ENCODE measurements at places on chromosomes 7 and 10.

GRCh38 chr7:116957874-116958273, 4.6 kb downstream of the ST7 start:
- no peak for DNase-seq

DNA sequence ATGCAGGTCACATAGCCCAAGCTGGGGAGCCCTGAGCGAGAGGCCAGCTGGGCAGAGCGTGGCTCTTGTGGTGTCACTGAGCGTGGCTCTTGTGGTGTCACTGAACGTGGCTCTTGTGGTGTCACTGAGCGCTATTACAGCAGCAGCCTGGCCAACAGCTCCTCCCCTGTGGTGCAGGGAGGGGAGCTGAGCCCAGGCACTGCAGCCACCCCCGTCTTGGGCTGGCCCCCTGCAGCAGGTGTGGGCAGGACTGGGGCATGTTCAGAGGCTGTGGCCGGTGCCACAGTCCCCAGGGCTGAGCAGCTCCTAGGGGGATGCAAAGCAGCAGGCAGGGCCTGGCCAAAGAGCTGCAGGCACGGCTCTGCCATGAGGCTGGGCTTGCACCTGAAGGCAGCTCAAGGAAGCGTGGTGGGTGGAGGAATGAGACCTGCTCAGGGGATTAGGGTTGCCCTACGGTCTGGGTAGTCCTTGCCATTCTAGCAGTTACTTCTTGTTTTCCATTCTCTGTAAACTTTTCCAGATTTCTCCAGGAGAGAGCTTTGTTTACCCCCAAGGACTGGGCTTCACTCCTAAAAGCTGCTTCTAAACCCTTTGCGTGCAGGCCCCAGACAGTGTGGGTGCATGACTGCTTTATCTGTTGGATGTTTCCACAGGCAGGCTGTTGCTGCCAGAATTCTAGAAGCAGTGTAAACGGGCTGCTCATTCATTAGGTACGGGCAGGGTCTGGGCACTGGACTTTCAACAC, 29.2 kb downstream of the ZNF783 start:
- no peak for DNase-seq

DNA sequence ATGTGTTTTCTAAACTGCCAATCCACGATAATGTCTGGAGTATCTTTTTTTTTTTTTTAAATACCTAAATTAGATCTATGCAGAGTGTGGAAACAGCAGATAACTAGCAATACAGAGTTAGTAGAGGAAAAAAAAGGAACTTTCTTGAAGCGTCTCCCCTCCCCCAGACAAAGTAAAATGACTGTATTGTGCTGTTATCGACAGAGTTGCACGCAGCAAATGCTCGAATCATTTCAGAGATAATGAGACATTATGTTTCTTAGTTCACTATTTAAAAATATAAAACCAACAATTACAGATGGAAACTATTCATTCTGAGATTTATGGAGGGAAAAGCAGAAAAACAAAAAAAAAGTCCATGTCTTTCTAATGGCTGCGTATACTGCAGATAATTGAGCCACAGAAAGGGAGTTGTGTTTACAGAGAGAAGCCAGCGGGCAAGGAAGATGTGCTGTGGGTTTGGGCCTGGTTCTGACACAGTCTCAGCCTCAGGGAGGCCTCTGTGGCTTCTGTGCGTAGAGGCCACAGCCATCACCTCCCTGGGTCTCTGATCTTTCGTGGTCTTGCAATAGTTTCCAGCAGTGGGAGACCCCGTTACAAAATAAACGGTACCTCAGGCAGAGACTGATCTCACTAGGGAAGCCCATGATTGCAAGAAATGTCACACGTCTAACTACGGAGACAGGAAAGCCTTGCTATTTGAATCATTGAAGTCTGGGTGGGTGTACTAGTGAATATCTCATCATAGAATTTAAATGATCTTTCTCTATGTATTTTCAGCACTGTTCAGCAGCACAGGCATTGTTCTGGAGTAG, 19.1 kb upstream of the KLF6 start:
- DNase-seq: no peak

DNA sequence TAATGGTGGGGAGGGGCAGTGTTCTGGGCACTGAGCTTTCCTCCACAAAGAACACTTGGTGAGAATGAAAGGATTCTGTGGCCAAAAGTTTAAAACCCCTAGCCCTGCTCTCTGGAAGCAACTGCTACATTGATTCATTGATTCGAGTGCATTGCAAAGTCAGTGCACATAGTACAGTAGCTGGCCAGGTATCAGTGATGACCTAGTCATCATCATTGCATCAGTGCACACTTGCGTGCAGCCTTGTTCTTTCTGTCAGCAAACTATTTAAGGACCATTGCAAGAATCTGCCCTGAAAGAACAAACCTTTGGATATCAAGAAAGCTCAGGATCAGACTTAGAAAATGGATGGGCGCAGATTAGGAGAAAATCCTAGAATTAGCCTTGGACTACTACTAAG, 47.4 kb downstream of the CUL1 start:
- no peak for DNase-seq

DNA sequence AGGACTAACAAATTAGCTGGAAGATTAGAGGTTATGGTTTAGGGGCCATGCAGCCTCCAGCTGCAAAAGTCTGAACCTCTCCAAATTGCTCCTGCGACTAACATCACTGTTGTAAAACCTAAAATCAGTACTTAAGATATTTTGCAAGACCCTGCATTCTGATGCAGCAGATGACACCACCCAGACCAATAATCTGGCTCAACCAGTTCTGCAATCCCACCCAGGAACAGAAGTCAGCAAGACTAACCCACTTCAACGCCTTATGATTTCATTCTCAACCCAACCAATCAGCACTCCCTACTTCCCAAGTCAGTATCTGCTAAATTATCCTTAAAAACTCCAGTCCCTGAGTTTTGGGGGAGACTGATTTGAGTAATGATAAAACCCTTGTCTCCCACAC, 250.8 kb upstream of the MBL2 start:
- DNase-seq: no peak

GRCh38 chr10:93420944-93421825, 60.9 kb downstream of the MYOF start:
- DNase-seq: no peak

DNA sequence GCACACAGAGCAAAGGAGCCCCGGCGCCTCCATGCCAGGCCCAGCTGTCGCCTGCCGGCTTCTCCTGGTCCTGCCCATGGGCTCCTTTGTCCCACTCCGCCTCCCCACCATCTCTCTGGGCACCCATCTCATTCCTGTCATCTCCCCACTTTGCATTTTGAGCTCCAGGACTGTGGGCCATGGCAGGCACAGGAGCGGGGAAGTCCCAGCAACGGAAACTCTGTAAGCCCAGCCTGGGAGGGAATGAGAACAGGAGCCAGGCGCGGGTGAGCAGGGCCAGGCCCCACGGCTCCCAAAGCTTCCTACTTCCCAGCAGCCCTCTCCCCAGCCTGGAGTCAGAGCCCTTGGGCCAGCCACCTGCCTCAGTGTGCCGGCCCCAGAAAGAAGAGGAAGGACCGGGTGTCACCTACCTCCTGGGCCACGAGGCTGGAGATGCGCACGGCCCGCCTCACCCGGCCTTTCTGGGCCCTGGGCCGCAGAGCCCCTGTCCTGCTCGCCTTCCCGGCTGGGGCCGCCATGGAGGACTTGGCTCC, 23.1 kb downstream of the KCNH2 start:
- no peak for DNase-seq

DNA sequence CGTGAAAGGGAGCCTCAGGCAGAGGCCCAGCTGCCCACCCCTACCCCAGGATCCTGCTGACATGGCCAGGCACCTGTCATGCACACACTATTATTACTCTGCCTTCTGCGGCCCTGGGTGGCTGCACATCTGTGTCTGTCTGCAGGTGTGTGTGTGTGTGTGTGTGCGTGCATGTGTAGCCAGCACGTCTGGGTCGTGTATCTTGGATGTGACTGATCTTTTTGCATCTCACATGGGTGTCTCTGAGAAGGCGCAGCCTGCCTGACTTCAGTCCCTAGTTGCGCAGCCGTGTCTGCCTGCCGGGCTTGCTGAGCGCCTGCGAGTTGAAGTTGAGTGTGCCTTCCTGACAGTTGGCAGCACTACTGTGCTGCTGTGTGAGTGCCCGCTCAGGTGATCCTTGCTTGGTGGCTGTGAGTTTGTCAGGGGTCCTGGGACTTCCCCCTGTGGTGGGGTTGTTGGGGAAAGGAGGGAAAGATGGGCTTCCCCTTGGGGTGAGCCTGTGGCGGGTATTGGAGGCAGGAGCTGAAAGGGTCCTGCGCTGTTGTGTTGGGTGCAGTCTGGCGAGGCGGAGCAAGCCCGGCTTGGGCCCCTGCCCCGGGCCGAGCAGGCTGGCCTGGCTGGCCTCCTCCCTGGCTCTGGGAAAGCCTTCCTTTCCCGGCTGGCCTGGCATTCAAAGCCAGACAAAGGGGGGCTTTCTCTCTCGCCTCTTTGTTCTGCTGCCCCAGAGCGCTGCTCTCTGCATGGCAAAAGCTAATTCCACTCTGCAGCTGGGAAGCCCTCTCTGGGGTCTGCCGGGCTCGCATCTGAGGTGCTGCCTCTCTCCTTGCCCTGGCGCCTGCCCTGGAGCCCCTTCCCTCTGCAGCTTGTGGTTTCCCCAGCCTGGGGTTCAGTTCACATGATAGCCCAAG, 4.9 kb downstream of the TRIM8 start:
- DNase-seq: no peak

DNA sequence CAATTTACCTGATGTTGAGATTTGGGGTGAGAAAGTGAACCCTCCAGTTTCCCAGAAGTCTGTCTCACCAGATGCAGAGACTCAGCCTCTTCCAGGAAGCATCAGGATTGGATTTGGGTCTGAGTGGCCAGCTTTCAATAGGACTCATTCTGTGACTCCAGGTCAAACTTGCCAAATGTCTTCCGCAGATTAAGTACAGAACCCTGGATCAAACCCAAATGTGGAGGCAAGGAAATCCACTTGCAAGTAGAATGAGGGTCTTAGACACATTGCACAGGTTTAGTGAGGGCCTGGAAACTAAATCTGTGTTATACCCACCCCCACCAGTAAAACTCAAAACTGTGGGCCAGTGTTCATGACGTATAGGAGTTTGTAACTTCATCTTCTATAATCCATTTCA, 372.2 kb upstream of the MGMT start:
- no peak for DNase-seq

- DNase-seq: peak; percentile 43
These were observed 880.6 kb downstream of the LRMDA start for GRCh38 chr10:76311752-76312636.

DNA sequence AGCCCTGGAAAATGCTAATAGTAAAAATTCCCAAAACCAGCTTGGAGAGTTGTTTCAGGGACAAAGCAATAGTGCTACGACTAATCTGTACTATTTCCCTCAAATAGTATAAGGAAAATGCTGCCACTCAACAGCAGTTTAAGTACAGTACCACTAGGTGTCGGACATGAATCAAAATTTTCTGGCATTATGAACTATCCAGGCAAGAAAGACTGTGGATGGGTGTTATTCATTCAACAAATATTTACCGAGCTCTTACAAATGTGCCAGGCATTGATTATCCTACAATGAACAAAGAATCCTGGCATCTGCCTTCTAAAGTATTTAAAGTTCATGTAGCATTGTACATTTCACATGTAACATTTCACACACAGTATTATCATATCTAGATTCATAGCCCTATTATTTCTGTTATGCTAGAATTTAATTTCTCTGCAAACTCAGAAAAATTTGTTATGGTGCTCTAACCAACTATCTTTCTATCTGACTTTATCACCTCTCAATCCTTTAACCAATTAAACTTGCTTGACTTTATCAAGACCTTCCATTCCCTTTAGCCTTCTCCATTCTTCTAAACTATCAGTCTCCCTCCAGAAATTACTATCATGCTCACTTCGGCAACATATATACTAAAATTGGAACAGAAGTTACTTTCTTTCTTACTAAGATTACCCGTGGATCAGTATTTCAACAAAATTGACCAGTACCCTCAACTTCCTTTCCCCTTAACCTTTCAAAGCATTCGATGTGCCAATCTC, 80.6 kb downstream of the ARHGAP21 start:
- DNase-seq: peak; percentile 22

Measured in body of pancreas (tissue), 4 donors.